ENCODE measurements at places on chromosomes 11 and 22. TPM values are rescaled to one million over a fixed set of nuclear protein-coding genes. Genes with fewer than 3 reads are reported as not detected.
A peak's percentile ranks its signal among the peaks of the same experiment; 100 is the strongest.

DNA sequence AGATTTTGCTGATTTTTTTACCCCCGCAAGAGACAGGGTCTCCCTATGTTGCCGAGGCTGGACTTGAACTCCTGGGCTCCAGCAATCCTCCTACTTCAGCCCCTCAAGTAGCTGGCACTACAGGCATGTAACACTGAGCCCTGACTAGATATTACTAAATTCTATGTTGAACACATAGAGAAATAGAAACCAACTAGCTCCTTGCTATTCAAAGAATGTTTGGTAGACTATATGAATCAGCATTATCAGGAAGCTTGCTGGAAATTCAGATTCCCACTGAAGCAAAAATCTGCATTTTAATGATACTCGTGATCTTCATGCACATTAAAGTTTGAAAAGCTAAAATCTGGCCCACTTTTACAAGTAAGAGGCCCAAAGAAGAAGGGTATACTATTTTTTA is 11.9 kb downstream of the TMEM41B start:
- H3K27me3 ChIP-seq = no peaks in the 10 kb centered on the region
- no peak overlapping the region for H3K27ac ChIP-seq
- H3K4me1 ChIP-seq = no peaks in the 10 kb centered on the region
- H3K4me3 ChIP-seq = no peak overlapping the region
- peaks cover 27% of the 10 kb centered on the region for H3K36me3 ChIP-seq

DNA sequence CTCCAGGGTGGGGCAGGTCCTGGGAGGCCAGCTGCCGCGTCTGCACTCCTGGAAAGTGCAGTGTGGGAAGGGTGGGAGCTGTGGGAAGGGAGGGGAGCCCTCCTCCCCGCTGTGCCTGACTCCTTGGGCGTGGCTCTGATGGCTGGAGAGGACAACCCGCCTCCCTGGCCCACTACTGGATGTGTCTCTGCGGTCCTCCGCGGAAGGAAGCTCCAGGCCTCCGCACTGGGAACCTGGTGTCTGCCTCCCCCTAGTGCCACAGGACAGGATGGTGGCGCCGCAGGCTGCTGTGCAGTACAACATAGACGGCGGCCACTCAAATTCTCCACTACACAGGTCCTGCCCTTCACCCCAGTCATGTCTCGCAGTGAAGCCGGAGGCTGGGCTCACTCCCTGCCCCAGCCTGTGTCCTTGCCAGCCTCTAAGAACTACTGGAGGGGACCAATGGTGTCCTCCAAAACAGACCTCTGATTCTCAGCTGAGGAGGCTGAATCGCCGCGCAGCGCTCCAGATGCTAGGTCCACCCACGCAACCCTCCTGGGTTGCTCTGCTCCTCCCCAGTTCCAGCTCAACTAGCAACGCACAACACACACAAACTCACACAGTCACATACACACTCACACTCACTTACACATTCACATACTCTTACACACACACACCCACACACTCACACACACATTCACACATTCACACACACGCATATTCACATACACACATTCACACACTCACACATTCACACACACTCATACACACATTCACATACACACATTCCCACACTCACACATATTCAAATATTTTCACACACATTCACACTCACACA is 12.4 kb upstream of the DSCAML1 start:
- no peak overlapping the region for H3K4me3 ChIP-seq
- peaks cover 21% of the 10 kb centered on the region for H3K4me1 ChIP-seq
- H3K27me3 ChIP-seq = peaks cover 3% of the 10 kb centered on the region
- no peak overlapping the region for H3K27ac ChIP-seq
- DNase-seq = peak; percentile 81
- H3K36me3 ChIP-seq = no peaks in the 10 kb centered on the region

DNA sequence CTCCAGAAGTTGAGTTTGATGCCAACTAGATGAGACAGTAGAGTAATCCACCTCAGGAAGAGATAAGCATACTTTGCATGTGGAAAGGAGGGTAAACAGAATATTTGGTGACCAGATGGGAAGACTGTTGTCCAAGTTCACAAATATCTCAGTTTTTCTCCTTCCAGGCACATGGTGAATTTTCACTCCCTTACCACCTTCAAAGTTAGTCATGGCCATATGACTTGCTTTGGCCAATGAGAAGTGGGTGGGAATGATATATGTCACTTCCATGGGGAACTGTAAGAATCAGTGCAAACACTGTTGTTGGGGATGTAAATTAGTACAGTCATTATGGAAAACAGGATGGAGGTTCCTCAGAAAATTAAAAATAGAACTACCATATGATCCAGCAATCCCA is 105.8 kb downstream of the SPATA19 start:
- H3K36me3 ChIP-seq = no peaks in the 10 kb centered on the region
- no peak overlapping the region for H3K4me3 ChIP-seq
- H3K4me1 ChIP-seq = no peaks in the 10 kb centered on the region
- DNase-seq = no peak

DNA sequence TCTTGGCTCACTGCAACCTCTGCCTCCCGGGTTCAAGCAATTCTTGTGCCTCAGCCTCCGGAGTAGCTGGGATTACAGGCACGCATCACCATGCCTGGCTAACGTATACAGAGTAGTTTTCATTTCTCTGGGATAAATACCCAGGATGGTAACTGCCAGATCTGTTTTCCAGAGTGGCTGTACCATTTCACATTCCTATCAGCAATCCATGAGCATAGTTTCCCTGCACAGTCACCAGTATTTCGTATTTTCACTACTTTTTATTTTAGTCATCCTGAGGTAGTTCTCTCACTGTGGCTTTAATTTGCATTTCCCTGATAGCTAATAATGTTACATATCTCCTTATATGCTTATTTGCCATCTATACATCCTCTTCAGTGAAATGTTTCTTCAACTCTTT is 11.0 kb upstream of the SCARF2 start:
- H3K27me3 ChIP-seq = no peaks in the 10 kb centered on the region
- H3K36me3 ChIP-seq = peaks cover 35% of the 10 kb centered on the region
- no peak overlapping the region for H3K27ac ChIP-seq
- no peak for DNase-seq

- H3K4me3 ChIP-seq = no peak overlapping the region
- H3K4me1 ChIP-seq = no peaks in the 10 kb centered on the region
- DNase-seq = no peak
- no peaks in the 10 kb centered on the region for H3K36me3 ChIP-seq
Observed at GRCh38 chr11:62044639-62045121, 77.2 kb upstream of the FTH1 start.

DNA sequence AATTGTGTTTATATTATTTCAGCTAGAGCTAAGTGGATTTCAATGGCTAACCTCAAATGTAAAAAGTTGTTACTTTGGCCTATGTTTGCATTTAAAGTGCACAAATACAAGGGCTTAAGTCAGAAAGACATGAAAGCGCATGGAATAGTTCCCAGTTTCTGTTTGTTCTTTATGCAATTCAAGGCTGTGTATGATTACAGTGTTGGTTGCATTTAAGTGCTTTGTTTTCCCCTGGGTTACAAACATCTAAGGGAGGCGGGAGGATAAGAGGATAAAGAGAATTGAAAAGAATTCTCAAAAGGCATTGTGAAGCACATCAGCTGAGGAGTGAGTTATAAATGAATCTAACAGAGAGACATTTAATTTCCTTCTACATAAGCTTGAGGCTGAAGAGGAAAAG is 453.4 kb downstream of the NTM start:
- no peaks in the 10 kb centered on the region for H3K27me3 ChIP-seq
- DNase-seq = no peak
- H3K36me3 ChIP-seq = no peaks in the 10 kb centered on the region
- no peaks in the 10 kb centered on the region for H3K4me1 ChIP-seq

DNA sequence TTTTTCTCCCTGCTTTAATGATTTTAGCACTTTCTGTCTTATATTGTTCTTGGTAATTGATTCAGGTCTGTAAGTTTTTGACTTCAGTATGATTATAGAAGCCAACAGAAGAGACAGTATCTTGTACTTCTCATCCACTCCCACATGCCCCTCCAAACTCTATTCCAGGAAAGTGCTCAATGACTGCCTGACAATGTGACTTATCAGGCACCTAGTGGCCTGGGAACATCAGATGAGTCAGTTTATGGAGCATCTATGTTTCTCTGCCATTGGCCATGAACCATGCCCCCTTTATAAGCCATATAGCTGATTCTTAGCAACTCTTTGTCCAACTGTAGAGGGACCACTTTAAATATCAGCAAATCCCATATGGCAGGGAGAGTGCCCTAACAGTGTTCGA is 179.2 kb upstream of the MTMR2 start:
- H3K27ac ChIP-seq = no peak overlapping the region
- no peak overlapping the region for H3K4me3 ChIP-seq
- DNase-seq = no peak
- peaks cover 37% of the 10 kb centered on the region for H3K4me1 ChIP-seq
- H3K27me3 ChIP-seq = no peaks in the 10 kb centered on the region

GRCh38 chr22:49718396-49718795 is 109.3 kb downstream of the BRD1 start:
- no peak overlapping the region for H3K27ac ChIP-seq
- H3K4me1 ChIP-seq = no peaks in the 10 kb centered on the region
- no peak for DNase-seq
- peaks cover 4% of the 10 kb centered on the region for H3K27me3 ChIP-seq

The OR5P2 gene
- total RNA-seq = 2.2 TPM

The UBQLN3 gene
- 0.50 TPM for total RNA-seq

The L3MBTL2 gene
- 22.8 TPM for total RNA-seq
